Fibroblast of skin of left biceps (primary cell): ENCODE measurements at places on chromosomes 1 and 21.

DNA sequence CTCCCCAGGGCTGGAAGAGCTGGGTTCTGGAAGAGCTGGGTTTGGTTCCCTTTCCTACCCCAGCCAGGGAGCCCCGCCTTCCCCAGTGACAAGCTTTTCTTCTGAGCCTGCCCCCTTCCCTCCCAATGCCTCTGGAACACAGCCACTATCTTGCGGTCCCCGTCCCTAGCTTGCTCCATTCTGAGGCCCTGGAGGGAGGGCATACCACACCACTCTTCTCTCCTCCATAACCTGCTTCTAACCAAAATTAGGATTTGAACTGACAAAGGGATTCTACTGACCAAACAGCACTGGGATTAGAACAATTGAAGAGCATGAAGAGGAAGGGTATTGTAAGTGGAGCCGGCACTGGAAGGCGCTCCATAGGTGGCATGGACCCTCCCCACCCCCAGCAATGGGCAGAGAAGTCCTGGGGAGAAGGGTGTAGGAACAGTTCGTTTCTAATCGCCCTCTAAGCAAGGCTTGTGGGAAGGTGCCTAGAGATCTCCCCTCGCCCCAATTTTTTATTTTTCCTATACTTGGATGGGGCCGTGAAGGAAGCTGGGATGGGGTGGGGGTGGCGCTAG is 690 bp downstream of the C1orf216 start:
- DNase-seq, result no peak

GRCh38 chr21:42646836-42647235 is 6.6 kb upstream of the PDE9A start:
- no peak for DNase-seq

DNA sequence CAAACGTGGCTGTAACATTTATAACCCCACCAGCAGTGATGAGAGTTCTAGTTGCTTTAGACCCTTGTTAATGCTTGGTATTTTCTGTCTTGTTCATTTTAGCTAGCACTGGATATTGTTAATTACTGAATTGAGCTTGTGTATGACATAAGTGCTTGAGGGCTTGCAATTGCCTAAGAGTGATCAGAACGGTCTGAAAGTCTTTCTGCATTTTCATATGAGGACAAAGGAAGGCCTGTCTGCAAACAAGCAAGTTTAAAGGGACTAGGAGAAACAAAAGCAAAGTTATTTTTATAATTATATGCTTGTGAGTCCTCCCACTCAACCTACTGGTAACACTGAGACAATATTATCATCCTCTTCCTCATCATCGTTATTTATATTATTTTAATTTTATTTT is 305.5 kb upstream of the DUSP10 start:
- DNase-seq, result no peak

DNA sequence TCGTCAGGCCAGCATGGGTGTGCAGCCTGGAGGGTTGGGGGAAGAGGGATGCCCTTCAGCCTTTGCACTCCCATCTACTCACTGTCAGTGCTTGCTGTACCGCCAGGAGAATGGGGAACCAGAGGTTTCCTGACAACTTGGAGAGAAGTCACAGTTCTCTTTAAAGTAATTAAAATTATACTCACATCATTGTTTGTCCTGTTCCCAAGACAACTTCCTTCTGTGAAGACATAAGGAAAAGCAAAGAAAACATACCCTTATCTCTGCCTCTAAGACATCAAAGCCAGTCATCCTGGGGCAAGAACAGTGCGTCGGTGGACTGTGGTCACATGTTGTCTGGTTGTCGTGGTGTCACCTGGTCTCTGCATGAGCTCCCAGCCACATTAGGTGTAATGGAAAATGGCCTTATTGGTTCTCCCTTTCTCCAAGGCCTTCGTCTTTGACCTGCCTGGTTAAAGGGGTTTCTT is 17.6 kb downstream of the TRAF5 start:
- no peak for DNase-seq

- DNase-seq, result no peak
Measured at GRCh38 chr1:22359427-22359826, 92.2 kb upstream of the ZBTB40 start.

- no peak for DNase-seq
Measured at GRCh38 chr1:80639777-80640533, 1160.8 kb upstream of the ADGRL2 start.

GRCh38 chr1:200096774-200097173 is 69.3 kb downstream of the NR5A2 start:
- DNase-seq, result no peak
